ENCODE measurements at places on chromosomes 13 and 19.
A peak's percentile ranks its signal among the peaks of the same experiment; 100 is the strongest.

DNA sequence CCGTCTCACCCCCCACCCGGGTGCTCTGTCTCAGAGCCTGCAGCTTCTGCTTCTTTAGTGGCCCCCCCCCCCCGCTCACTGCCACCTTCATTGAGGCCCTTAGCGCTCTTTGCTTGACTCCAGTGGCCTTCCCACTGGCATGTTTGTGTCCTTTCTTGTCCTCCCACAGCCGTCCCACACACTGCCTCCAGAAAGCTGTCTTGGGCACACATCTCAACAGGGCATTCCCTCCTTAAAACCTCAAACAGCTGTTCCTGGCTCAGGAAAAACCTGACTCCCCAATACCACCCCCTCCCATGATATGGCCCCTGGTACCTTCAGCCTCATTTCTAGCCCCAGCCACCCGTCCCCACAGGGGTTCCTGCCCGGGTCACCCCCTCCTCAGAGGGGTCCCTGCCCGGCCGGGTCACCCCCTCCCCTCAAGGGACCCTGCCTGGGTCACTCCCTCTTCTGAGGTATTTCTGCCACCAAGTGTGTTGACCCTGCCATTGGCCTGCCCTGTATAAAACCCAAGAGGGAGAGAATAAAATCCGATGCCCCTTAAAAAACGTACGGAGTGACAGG lies 8.9 kb downstream of the B3GLCT start:
- no peak for DNase-seq

GRCh38 chr19:58578012-58578925 lies 5.1 kb upstream of the MZF1 start:
- DNase-seq = no peak

DNA sequence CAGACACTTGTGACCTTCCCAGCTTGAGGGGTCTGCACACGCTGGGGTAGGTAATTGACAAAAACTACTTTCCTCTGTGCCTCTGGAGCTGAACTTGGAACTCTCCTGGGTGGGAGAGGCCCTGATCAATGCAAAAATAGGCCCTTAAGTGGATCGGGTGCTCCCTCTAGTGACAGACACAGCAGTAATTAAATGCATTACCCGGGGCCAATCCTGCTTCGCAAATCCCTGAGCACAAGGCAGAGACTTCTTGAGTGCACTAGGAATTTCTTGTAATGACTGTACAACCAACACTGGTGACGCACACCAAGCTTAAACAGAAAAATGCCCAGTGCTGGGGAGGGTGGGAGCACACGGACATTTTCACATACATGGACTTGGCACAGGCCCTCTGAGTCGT lies 10.6 kb upstream of the UBE2S start:
- peak; percentile 87 for DNase-seq

DNA sequence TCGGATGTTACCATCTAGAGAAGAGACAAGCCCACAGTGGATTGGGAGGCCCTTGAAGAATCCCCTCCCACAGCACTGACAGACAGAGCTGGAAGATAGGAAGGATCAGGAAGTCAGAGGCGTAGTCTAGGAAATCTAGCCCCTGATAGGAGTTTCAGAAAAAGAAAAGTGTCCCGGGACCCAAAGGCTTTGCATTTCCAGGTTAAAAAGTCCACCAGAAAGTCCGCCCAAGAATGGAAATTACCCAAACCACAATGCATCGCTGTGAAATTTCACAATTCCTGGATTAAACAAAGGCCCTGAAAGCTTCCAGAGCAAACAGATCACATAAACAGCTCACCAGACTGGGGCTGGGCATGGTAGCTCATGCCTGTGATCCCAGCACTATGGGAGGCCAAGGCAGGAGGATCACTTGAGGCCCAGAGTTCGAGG lies 146.9 kb downstream of the KDM4B start:
- DNase-seq = no peak

GRCh38 chr19:38506723-38507550 lies 73.4 kb downstream of the RYR1 start:
- DNase-seq = peak; percentile 75

DNA sequence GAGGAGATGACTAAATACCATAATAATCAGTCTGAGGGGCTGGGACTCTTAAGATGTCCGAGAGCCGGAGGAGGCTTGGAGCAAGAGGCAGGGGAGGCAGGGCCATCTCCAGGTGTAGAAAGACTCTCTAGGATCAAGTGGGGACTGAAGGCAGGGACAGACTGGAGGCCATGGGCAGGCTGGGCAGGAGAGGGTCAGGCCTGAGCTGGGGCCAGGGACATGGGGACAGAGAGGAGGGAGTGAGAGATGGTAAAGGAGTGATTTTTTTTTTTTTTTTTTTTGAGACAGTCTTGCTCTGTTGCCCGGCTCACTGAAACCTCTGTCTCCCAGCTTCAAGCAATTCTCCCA lies 2.2 kb downstream of the JOSD2 start:
- DNase-seq = no peak

GRCh38 chr13:41955605-41956004 lies 5.3 kb downstream of the VWA8 start:
- no peak for DNase-seq

- DNase-seq = no peak
Observed at GRCh38 chr19:46232029-46232428, 2.5 kb downstream of the IGFL1 start.
